Upper lobe of right lung (tissue), 1 donor: ENCODE measurements at places on chromosomes 7 and 10. TPM values are rescaled to one million over a fixed set of nuclear protein-coding genes. Genes with fewer than 3 reads are reported as not detected.

GRCh38 chr7:27083646-27084045 is 12.2 kb downstream of the HOXA1 start:
- no peaks in the 10 kb centered on the region for H3K36me3 ChIP-seq
- no peak for DNase-seq
- no peaks in the 10 kb centered on the region for H3K4me1 ChIP-seq
- H3K27me3 ChIP-seq = peaks cover 16% of the 10 kb centered on the region
- no peak overlapping the region for H3K27ac ChIP-seq

DNA sequence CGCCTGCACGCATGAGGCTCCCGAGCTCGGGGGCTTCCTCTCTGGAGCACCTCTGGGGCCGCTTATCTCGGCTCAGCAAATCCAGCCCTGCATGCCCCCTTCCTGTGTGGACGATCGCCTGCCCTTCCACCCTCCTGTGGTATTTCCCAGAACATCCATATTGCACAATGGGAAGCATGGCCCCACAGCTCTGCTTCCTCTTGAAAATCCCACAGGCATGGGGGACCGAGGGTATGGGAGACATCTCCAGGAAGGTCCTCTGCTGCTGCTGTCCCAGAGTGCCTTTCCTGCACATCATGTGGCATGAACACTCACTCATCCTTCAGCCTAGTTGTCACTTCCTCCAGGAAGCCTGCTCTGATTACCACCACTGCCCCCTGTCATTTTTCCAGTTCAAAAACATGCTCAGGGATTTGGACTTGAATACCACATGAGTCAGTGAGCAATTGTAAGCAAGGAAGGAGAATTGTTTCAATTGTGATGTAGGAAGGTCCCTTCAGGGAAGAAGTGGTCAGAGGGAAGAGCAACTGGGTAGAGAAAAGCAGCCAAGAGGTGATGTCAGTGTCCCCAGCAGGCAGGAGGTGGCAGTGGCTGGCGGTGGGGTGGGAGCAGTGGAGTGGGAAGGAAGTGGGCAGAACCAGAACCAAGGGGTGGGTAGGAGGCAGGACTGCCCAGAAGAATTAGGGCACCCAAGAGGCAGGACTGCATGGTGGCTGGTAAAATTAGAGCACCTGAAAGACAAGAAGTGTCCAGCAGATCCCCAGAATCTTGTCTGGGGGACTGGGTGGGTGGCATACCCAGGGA is 67.5 kb upstream of the ZMIZ1 start:
- H3K27ac ChIP-seq = no peak overlapping the region
- no peak overlapping the region for H3K4me3 ChIP-seq
- peaks cover 5% of the 10 kb centered on the region for H3K4me1 ChIP-seq
- H3K27me3 ChIP-seq = no peaks in the 10 kb centered on the region

- H3K27ac ChIP-seq = no peak overlapping the region
- H3K36me3 ChIP-seq = no peaks in the 10 kb centered on the region
- no peak overlapping the region for H3K4me3 ChIP-seq
- no peaks in the 10 kb centered on the region for H3K4me1 ChIP-seq
- DNase-seq = no peak
These were observed 83.4 kb upstream of the BMPER start for GRCh38 chr7:33821970-33822369.

DNA sequence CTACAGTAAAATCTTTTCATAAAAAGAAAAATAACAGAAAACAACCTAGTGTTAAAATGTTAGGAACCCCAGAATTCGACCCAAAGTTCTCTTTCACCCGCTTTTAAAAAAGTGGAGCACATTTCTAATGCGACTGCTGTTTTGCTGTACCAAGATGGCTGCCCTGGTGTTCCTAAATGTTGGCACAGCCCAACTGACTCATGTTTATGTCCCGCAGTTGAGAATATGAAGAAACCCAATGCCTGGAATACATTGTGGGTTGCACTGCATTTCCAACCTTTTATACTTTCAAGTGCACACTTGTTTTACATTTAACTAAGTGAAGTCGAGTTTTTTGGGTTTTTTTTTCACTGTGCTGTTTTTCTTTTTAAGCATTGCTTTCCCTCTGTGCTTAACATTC is 944 bp downstream of the STEAP1B start:
- H3K36me3 ChIP-seq = no peaks in the 10 kb centered on the region
- no peaks in the 10 kb centered on the region for H3K27me3 ChIP-seq
- H3K4me3 ChIP-seq = no peak overlapping the region
- H3K27ac ChIP-seq = no peak overlapping the region
- DNase-seq = no peak
- H3K4me1 ChIP-seq = no peaks in the 10 kb centered on the region

GRCh38 chr10:45421221-45422097 is 47.4 kb downstream of the ALOX5 start:
- peak; percentile 48 for DNase-seq
- no peaks in the 10 kb centered on the region for H3K27me3 ChIP-seq
- H3K4me1 ChIP-seq = peaks cover 42% of the 10 kb centered on the region
- H3K27ac ChIP-seq = peak overlapping the region; percentile 49
- no peaks in the 10 kb centered on the region for H3K36me3 ChIP-seq
- no peak overlapping the region for H3K4me3 ChIP-seq

- DNase-seq = no peak
- H3K27ac ChIP-seq = no peak overlapping the region
- H3K4me3 ChIP-seq = no peak overlapping the region
These were observed 241.2 kb downstream of the SKIDA1 start for GRCh38 chr10:21284301-21284700.

DNA sequence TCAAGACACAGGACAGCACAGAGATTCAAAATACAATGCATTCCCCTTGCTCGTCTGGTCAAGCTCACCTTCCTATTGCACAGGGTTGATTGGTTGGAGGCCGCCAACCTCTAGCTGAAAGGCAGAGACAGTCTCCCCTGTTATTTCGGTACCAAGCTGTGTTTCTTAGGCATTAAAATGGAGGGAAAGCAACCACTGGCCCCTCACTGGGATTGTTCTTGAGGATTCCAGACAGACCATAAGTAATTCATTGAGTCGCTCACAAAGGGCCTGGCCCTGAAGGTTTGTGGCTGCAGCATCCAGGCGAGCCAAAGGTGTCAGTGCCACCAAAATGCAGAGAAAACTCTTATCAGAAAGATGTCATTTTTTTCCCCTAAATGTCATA is 81.2 kb downstream of the PARP12 start:
- DNase-seq = no peak
- no peaks in the 10 kb centered on the region for H3K36me3 ChIP-seq
- no peak overlapping the region for H3K27ac ChIP-seq
- H3K4me3 ChIP-seq = no peak overlapping the region
- no peaks in the 10 kb centered on the region for H3K27me3 ChIP-seq

DNA sequence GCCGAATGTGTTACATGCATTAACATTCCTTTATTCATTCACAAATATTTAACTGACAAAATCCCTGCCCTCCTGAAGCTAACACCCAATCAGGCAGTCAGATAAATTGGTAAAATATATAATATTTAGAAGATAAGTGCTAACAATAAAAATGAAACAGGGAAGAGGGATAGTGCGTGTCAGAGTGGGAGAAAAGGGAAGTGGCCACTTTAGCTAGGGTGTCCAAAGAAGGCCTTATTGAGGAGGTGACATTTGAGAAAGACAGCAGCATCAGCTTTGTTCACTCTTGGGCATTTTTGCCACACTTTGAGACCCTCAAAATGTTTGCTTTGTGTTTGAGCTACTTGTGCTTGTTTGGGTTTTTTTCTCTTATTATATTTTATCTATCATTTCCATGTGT is 317.8 kb downstream of the SNX13 start:
- H3K36me3 ChIP-seq = no peaks in the 10 kb centered on the region
- DNase-seq = no peak
- H3K4me1 ChIP-seq = peaks cover 6% of the 10 kb centered on the region
- no peak overlapping the region for H3K4me3 ChIP-seq
- no peak overlapping the region for H3K27ac ChIP-seq

DNA sequence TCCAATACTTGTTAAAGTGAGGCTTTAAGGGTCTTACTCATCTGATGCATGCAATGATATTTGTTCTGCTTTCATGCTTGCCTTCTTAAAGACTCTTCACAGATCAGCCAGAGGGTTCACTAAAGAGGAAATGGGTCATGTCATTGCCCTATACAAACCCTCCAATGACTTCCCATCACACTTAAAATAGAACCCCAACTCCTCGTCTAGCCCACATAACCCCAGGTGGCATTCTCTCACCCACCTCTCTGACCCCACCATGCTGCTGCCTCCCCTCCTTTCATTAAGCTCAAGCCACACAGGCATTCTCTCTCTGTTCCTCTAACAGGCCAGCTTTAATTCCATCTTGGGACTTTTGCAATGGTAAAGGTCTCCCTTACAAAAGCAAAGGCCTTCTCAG is 253.6 kb downstream of the GRID1 start:
- no peak overlapping the region for H3K27ac ChIP-seq
- H3K36me3 ChIP-seq = no peaks in the 10 kb centered on the region
- no peak overlapping the region for H3K4me3 ChIP-seq
- no peak for DNase-seq

DNA sequence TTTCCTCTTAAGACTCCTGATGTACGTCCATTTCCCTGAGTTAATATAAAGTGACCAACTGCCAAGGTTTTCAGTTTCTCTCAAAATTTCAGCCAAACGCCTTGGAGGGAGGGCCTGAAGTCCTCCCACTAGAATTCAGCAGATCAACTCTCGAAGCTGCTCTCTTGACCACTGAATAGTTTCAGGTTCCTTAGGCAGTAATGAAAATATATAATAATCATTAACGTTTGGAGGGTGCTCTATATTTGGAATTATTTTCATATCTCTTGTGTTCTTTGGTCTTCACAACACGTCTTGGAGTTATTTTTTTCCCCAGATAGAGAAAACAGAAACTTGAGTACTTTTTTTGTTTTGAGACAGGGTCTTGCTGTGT is 123.6 kb upstream of the SFMBT2 start:
- no peaks in the 10 kb centered on the region for H3K36me3 ChIP-seq
- no peaks in the 10 kb centered on the region for H3K4me1 ChIP-seq
- DNase-seq = no peak
- no peak overlapping the region for H3K27ac ChIP-seq
- no peaks in the 10 kb centered on the region for H3K27me3 ChIP-seq

Gene PIK3CG
- 15.7 TPM for total RNA-seq

Gene CDH23
- total RNA-seq = 10.9 TPM

Gene MRLN
- total RNA-seq = not detected
